ENCODE measurements at places on chromosomes 16 and 17. TPM values are rescaled to one million over a fixed set of nuclear protein-coding genes. Genes with fewer than 3 reads are reported as not detected.

GRCh38 chr16:6510261-6510660 lies 822.4 kb upstream of the RBFOX1 start:
- no peak for DNase-seq

DNA sequence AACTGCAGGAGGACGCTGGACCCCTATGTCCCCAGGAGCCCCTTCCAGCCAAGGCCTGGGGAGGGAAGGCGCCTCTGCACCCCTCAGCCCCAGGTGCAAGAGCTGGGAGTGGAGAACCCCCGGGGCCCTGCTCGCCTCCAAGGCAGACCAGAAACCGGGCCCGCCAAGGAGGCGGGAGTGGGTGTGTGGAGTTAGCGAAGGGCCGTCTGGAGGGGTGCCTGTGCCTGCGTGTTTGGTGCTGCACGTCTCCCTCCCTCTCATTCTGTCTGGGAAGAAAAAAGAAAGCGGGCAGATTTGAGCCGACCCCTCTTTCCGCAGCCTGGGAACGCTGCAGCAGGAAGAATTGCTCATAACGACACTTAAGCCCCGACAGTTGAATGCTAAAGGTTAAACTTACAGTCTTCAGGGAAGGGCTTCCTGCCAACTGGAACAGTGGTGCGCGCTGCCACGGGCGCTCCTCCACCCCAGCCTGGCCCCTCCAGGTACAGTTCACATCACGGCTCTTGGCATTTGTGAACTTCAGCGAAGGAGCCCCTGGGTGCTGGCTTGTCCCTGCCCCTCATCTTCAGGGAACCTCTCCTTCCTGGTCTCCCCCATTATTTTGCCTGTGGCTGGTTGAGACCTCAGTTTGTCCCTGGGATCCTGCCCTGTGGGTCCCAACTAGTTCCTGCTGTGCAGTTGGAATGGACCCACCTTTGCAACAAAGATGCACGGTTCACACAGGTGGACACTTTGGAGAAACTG lies 19.2 kb upstream of the ZFHX3 start:
- no peak for DNase-seq

DNA sequence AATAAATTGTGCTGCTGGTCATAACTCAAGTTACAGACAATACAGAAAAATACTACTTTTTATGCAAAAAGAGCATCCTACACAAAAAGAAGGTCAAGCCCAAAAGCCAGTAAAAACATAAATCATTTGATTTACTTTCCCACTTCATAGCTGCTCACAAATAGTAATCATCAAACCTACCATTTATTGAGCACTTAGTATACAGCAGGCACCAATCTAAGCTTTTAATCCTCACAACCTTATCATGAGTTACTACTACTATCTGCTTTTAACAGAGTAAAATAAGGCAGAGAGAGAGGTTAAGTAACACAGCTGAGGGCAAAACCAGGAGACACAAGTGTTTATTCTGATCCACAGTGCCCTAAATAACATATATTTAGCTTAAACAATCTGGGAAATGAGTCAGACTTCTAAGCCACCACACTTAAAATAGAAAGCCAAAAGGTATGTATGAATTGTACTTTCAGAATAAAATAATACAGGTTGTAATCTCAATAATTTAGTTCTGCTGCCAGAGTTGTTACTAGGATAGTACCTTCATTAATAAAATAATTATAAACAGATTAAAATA lies 1.7 kb upstream of the AARS1 start:
- no peak for DNase-seq

DNA sequence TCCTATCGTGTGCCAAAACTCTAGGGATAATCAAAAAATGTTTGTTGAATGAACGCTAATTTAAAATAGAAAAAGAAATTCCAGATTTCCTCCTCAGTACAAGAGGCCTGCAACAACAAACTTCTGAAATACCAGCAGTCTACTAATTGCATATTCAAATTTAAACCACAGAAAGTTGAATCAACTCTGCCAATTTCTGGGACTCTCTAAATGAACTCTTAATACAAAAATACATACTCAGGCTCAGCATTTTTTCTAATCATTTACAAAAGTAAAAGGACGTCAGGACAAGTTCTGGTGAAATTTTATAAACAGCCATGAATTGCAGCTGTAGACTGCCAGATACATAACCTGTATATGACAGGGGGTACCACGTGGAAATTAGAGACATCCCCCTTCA lies 49.0 kb downstream of the KANSL1 start:
- DNase-seq, result no peak

DNA sequence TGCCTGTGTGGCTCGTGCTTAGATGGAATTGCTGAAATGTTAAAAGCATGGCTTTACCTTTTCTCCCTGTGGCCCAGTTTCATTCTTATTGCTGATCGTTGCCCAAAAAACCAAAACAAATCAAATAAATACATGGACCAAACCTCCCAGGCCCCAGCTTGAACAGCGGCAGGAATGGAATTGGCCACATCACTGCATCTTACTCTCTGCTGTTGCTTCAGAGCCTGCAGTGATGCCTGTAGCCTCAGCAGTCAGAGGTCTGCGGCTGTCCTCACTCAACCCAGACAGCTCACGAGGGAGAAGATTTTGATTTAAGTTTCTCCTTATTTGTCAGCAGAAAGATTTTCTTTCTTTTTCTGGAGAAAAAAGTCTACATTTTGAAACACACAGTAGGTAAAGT lies 91.5 kb downstream of the NPIPB11 start:
- DNase-seq, result no peak

GNAO1 gene
- total RNA-seq, result 14.4 TPM

GRCh38 chr16:68873635-68874471 lies 30.5 kb downstream of the TANGO6 start:
- no peak for DNase-seq

GRCh38 chr17:27633312-27634025 lies 2.5 kb downstream of the LGALS9 start:
- DNase-seq, result peak; percentile 59

DNA sequence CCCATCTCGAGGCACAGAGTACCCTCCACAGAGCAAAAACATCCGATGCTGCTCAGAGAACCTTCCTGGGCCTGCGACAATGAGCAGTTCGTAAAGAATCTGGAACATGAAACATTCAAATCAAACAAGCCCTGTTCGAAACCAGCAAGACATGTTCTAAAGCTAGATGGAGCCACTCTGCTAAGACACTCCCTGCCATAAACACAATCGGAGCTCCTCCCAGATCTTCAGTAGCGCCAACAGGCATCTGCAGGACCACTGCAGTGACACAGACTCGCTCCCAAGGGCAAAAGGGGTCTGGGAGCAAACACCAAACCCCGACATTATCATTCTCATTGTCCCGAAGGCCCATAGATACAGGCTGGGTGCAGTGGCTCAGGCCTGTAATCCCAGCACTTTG lies 108.7 kb downstream of the ZFHX3 start:
- peak; percentile 61 for DNase-seq

- DNase-seq, result no peak
Measured at GRCh38 chr16:53849994-53850393, 146.0 kb downstream of the FTO start.

DNA sequence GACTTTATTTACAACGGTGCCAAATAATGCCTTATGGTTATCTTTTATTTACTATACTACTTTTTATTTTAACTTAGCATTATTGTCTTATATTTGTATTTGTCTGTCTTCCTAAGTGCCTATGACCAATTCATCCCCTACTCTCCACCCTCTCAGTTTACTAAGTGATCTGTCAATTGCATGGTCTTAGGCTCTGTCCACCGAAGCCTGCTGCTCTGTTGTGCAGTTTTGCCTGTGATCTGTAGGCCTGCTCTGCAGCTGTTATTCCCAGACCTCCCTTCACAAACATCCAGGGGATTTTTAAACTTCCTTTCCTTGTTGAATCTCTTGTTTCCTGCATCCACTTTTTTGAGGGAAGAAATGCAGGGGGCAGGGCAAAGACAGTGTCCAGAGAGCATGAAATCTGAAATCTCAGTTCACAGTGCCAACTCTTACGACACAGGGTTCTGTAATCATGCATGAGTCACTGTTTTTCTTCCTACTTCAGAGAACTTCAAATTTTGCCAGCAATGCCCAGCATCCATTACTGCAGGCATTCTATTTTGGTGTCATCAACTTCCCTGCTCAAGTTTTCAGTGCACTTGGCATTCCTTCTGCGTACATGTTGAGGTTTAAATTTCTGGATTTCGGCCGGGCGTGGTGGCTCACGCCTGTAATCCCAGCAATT lies 11.4 kb downstream of the SLFN5 start:
- DNase-seq, result peak; percentile 93

DNA sequence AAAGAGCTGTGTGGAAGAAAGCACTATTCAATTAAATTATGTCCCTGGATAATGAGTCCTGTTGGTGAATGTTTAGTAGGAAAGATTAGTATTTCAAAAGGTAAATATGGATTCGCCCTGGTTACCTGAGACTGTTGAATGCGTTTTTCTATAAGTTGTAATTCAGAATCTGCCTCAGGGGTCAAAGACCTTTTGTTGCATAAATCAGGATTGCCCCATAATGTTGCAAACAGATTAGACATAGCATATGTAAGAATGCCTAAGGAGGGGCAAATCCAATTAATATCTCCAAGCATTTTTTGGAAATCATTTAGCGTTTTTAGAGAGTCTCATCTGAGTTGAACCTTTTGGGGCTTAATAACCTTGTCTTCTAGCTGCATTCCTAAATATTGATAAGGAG lies 70.1 kb upstream of the ARL4D start:
- DNase-seq, result no peak

MT1M gene
- total RNA-seq, result 0.44 TPM

DNA sequence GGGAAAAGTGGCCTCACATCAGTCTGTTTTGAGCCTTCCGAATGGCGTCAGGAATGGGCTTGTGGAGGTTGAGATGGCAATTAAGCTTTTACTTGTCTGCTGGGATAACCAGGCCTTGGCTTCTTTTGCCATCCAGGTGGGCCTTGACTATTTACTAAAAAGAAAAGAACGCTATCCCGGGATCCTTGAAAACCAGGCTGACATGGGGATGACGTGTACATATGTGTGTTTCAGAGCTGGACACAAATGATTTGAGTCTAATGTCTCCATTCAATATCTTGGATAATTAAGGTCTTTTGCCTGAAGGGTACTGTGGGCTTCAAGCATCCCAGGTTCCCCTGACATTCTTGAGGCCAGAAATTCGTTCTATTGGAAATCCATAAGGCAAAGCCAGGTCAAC lies 32.6 kb upstream of the HOXB13 start:
- DNase-seq, result no peak

ITGAX gene
- total RNA-seq, result 5.4 TPM

DNA sequence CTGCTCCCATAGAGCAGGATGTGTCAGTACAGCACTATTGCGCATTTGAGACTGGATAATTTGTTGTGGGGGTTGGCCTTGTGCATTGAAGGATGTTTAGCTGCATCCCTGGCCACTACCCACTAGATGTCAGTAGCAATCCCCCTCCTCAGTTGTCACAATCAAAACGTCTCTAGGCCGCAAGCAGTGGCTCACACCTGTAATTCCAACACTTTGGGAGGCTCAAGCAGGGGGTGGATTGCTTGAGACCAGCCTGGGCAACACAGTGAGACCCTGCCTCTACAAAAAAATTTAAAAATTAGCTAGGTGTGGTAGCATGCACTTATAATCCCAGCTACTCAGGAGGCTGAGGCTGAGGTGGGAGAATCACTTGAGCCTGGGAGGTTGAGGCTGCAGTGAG lies 48.4 kb downstream of the CENPV start:
- no peak for DNase-seq

DNA sequence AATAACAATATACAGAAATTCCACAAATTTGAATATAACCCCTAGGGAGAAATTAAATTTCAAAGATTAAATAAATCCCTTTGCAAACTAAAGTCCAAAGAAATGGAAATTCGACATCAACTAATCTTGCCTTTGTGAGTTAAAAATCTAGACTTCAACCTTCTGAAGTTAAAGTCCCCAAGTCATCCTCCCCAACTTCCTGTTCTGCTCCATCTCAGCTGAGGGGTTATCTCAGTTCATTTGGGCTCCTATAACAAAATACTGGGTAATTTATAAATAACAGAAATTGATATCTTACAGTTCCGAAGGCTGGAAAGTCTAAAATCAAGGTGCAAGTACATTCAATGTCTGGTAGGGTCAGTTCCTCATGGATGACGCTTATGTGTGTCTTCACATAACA lies 22.8 kb upstream of the KDM6B start:
- DNase-seq, result no peak

DNA sequence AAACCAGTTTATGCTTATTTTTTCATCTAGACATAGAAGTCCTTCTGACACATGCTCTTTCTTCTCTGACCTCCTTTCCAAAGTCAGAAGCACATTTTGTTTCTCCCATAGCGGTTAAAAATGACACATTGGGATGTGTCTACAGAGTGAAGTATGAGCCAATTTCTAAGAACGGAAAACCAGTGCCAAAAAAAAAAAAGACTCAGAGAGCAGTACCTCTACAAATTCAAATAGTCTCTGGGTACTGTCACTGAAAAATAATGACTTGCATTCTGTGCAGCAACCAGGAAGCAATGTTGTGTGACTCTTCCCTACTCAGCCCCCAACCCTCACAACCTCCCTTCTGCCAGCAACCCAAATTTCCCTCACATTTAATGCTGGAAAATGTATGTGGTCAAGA lies 145.5 kb upstream of the PMFBP1 start:
- no peak for DNase-seq

- no peak for DNase-seq
Measured at GRCh38 chr17:5862395-5862794, 207.8 kb upstream of the WSCD1 start.

RTN4RL1 gene
- total RNA-seq, result 6.5 TPM

GLIS2 gene
- total RNA-seq, result 11.9 TPM

GRCh38 chr17:80812362-80813088 lies 179.1 kb upstream of the CHMP6 start:
- DNase-seq, result peak; percentile 37

EPN2 gene
- total RNA-seq, result 52.5 TPM

- DNase-seq, result no peak
Measured at GRCh38 chr16:66576296-66576695, 3.0 kb upstream of the CMTM2 start.

TPSD1 gene
- total RNA-seq, result not detected

- no peak for DNase-seq
Measured at GRCh38 chr16:82259731-82260130, 89.7 kb upstream of the MPHOSPH6 start.

DNA sequence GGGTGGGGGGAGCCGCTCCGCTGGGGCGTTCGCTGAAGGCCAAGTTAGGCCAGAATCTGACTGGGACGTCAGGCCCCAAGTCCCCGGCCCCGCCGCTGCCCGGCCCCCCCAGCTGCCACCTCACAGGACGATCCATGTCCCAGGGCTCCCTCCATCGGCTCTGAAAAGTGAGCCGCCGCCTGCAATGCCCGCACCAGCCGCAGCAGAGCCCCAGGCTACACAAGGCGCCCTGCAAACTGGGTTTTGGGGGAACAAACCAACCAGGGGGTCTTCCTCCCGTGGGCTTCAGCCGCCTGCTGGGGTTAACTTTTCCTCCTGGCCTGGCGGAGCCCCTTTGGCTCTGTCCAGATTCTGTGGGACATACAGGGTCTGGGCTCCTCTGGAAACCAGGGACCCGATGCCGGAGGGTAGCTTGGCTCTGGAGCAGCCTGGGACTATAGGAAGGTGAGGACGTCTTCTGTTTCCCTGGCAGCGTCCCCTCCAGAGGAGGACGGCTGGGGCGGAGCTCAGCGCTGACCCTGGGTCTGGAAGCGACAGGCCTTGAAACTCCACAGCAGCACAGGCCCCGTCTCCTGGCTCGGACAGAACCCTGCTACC lies 835 bp downstream of the NME4 start:
- peak; percentile 89 for DNase-seq

C16orf54 gene
- 0.65 TPM for total RNA-seq

SPATA2L gene
- total RNA-seq, result 29.4 TPM

GRCh38 chr16:6341981-6342380 lies 990.7 kb upstream of the RBFOX1 start:
- DNase-seq, result no peak
